ENCODE measurements at places on chromosomes 4 and X. TPM values are rescaled to one million over a fixed set of nuclear protein-coding genes. Genes with fewer than 3 reads are reported as not detected.

The GNL3L gene
- total RNA-seq: 9.9 TPM

The SPIN2A gene
- total RNA-seq: not detected

DNA sequence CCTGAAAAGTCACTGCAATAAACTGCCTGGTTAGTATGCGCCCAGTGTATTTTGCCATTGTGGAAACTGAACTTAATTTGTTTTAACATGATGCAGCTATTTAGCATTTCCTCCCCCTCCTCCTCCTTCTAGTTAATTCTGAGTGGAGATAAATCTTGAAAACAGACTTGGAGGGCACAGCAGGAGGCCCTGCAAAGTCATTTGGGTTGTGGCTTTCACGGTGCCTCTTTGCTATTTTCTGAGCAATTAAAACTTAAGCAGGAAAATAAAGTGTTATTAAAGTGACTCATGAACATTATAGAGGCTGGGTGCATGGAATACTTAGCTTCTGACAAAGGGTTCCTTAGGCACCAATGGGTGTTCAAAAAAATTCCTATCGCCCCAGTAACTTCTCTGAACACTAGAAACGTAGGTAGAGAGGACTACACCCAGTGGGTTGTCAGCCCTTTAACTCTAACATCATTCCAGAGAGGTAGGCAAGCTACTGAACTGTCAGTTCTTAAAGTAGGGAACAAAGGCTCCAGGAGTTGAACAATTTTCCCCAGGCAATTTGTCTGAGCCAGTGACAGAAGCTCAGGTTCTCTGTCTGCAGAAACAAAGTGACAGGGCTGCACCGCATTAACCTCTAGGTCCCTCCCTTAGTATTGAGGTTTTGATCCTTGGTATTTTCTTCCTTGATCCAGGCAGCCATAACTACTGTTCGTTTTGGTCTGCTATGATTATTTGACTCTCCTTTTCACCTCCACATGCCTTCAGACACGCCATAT is 158.3 kb upstream of the KIT start:
- DNase-seq: no peak

GRCh38 chrX:154074199-154074598 is 23.3 kb downstream of the MECP2 start:
- DNase-seq: peak; percentile 48

- no peak for DNase-seq
Observed at GRCh38 chrX:141468940-141469339, 115.6 kb downstream of the SPANXA1 start.
